NCI-H226 (cell line): ENCODE measurements at places on chromosomes 6 and 20.

- no peak for DNase-seq
Observed at GRCh38 chr20:63155266-63156165, 60.4 kb downstream of the YTHDF1 start.

GRCh38 chr6:146775220-146775619 is 176.4 kb downstream of the ADGB start:
- DNase-seq, result no peak

- peak; percentile 15 for DNase-seq
Observed at GRCh38 chr6:32972353-32973143, 4.2 kb downstream of the BRD2 start.

DNA sequence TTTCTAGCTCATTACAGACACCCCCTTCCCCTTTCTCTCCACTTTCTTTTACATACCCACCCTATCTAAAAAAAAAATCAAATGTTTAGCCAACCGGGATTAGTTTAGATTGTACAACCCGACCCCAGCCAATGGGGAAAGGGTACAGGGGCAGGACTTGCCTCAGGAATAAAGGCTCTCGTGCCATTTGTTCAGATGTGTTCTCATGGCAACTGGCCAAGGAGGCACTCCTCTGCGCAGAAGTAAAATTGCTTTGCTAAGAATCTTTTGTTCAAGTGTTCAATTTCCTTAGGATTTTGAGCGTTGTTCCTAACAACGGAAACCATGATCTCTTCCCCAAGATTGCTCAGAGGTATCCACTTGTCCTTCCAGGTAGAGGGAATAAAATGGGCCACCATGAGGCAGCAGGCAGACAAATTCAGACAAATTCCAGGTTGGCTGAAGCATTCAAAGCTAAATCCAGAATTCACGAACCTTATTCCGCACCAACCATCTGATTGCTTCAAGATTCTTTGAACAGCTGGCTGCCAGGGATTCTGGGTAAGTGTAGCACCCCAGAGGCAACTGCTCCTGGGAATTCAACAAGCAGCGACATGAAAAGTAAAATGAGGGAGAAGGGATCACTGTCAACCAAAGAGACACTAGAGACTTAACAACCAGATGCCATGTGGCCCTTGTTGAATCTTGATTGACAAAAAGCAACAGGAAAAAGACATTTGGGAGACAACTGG is 431.8 kb downstream of the PREX1 start:
- no peak for DNase-seq

DNA sequence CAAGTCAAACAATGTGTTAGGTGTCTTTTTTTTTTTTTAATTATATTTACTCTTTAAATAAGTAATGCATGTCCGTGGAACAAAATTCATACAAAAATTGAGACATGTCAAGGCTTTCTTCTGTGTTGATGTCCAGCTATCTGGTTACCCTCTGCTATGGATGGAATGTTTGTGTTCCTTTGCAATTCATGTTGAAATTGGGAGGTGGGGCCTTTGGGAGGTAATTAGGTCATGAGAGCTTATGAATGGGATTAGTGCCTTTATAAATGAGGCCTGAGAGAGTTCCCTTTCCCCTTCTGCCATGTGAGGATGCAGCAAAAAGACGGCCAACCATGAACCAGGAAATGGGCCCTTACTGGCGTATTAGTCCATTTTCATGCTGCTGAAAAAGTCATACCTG is 83.1 kb upstream of the KCNG1 start:
- DNase-seq, result no peak

GRCh38 chr6:30219244-30219643 is 6.0 kb upstream of the TRIM26 start:
- DNase-seq, result peak; percentile 33

- DNase-seq, result no peak
Observed at GRCh38 chr20:58709703-58710039, 17.1 kb downstream of the NPEPL1 start.

DNA sequence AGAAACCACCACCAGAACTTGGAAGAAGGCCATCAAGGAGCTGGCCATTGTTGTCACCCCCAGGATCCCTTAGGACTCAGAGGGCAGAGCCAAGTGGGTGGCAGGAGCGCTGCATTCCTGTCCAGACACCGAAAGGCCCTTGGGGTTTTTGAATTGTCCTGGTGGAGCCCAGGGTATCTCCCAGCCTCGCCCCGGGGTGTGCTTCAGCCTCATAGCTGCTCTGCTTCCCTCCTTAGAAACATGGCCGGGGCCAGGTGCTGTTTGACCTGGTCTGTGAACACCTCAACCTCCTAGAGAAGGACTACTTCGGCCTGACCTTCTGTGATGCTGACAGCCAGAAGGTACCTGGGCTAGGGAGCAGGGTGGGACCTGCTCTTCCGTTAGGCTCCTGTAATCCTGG is 23.2 kb downstream of the EPB41L1 start:
- DNase-seq, result no peak

- DNase-seq, result no peak
Observed at GRCh38 chr6:43070028-43070632, 6.0 kb upstream of the PTK7 start.
